ENCODE measurements at places on chromosomes 5 and 9. TPM values are rescaled to one million over a fixed set of nuclear protein-coding genes. Genes with fewer than 3 reads are reported as not detected.
A peak's percentile ranks its signal among the peaks of the same experiment; 100 is the strongest.

- DNase-seq, result no peak
These were observed 207.3 kb downstream of the PTTG1 start for GRCh38 chr5:160629003-160629402.

GRCh38 chr5:67268231-67269021 is 71.8 kb upstream of the CD180 start:
- DNase-seq, result peak; percentile 99

GRCh38 chr9:123645126-123645525 is 284.8 kb downstream of the DENND1A start:
- no peak for DNase-seq

DNA sequence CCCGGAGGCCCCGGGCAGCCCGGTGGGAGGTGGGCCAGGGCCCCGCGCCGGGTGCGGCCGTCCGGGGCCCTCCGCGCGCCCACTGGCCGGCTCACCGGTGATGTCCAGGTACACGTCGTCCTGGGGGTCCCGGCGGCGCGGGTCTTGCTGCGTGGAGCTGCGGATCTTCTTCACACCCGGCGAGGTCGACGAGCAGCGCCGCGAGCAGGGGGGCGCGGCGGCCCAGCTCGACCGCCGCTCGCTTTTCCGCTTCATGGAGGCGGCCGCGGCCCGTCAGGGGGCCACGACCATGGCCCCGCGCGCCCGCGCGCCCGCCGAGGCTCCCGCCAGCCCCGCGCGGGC is 548 bp downstream of the CDC14B start:
- no peak for DNase-seq

DNA sequence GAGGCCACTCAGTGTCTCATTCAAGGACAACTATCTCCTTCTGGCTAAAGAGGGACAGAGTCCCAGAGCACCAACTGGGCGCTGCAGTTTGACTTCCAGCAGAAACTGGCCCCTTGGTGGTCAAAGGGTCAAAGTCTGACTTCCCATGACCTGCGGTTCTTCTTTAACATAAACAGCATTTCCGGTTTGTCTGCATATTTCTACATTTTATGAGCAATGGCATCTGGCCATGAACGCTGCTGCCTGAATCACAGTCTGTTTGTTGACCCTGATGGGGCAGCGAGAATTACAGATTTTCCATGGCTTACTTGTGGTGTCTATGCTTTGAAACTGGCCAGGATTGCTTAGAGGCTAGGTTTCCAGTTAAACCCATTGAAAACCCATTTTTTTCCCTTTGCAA is 1.3 kb downstream of the TNFSF15 start:
- peak; percentile 15 for DNase-seq

DNA sequence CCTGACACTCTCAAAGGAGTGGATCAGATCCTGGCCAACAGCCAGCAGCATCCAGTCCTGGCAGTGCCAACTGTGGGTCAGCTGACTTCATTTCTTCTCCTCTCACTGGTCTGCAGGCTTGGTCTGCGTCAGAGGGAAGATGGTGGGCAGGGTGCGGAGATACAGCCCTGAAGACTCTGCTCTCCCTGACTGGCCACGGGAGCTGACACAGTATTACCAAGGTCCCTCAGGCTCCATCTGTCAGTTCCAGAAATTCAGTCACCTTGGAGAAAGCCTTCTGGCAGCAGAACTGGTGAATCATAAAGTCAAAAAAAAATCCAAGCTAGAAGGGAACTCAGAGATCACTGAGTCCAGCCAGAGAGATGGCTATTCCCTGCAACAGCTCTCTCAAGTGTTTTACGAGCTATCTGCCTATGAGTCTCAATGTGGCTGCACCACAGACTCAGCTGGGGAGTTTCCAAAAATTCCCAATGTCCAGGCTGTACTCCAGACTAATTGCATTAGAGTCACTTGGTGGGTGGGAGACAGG is 27.9 kb downstream of the C1QTNF2 start:
- no peak for DNase-seq

- DNase-seq, result no peak
These were observed 67.0 kb upstream of the RNU6ATAC start for GRCh38 chr9:134231330-134231745.

DNA sequence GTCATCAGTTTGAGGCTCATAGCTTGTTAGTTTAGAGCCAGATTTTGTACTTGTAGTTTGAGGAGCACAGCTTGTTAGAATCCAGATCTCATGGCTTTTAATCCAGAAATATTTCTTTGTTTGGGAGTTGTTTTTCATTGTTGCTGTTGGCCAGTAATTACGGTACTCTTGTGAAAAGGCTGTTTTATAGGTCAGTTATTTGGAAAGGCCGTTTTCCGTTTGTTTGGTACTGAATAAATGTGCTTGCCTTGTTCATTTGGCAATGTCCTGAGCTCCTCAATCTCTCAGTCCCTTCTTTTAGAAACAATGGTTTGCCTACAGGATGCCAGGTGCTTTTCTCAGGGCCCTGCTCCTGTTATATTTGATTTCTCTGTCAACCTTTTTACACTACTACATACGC is 4.5 kb upstream of the MOB3B start:
- no peak for DNase-seq

DNA sequence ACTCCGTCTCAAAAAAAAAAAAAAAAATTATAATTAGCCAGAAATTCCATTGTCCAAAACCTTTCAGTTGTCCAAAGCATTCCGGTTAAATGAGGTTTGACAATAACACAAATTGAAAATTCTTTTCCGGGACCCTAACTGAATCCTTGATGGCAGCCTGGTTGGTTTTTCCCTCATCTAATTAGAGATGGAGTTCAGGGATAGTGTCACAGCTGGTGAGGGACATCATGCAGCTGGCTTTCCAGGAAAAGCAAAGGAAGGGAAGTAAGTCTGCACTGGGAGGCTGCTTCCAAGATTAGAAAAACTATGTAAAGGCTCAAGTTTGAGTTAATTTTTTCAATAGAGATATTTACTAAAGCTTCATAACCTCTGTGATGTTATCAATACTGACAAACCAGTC is 195.4 kb downstream of the ADAMTS12 start:
- no peak for DNase-seq

DNA sequence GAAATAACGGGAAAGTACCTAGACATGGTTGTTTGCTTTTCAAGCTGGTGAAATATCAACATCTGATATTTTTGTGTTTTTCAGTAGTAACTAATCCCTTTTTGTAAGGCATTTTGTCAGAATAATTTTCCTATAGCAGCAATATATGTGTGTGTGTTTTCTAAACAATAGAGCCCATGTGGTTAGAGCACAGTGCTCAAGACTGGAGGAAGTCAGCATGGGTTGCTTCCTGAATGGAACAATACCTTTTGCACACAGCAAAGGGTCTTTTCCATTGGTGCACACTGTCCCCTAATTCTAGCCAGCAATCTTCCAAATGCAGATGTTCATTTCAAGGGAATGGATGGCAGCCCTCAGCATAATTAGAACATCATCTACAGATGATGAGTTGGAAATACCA is 270.1 kb downstream of the AOPEP start:
- DNase-seq, result no peak

DNA sequence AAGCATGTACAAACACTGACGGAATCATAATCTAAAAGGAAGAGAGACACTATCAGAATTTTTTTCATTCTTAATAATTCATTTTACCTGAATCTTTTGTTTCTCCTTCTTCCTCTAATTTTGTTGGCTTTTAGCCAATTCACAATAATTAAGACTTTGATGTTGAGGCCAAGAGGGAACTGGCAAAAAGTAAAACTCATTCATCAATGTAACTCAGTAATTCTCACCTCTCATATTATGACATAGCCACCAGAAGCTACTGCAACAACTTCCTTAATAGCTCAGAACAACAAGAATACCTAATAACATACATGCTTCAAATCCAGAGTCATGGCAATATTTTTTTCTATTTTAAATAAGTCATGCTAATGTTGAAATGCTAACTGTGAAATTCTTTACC is 64.5 kb downstream of the MCTP1 start:
- no peak for DNase-seq

DNA sequence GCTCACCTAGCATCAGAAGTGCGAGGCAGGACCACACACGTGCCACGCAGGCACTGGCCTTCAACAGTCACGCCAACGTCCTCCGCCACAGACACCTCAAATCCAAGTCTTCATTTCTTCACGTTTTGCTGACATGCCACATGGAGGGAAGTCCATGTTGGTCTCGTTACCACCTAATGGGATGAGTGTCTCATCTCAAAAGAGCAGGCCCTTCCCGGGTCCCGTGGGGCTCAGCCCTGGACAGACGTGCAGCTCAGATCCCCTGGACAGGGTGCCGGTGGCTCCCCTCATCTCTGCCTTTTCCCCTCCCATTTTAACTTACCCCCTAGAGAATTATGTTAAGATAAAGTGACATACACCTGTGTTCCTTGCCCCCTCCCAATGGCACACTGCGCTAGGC is 76.8 kb downstream of the MRPL36 start:
- no peak for DNase-seq

DNA sequence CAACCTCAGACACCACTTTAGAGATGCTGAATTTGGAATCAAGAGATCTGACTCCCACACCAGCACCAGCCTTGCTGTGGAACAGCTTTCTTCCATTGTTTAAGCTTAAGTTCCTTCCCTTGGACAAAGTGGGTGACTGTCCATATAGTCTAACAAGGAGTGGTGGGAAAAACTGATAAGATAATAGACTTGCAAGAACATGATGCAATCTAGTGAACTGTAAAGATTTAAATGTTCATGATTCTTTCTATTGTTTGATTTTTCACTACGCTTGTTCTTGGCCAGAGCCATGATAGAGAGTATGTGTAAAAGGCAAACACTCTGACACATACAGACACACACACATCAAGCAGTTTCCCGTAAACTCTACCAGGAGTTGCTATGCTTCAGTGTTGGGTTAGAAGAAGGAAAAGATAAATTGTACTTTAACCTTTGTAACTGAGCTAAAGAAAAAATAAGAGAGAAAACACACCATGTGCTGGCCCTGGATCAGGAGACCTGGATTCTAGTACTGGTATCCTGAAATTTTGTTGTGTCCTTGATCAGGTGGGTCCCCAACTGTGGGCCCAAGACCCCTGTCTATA is 94.3 kb downstream of the PAPPA start:
- no peak for DNase-seq

DNA sequence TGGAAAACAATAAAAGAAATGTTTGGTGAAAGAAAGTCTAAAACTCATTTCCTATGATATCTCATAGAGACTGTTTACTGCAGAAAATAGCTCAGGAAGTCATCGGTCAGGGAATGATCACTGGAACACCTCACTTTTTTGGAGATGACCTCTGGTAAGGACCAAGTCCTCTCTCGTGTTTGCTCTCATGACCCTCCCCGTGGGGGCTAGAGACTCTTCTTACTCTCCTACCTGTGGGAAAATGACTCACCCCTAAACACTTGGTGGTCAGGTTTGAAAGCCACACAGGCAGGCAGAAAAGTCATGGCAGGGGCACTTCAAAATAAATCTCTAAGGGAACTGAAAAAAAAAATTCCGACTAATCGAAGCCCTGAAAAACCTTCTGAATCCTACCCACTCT is 48.2 kb downstream of the FAM240B start:
- no peak for DNase-seq

DNA sequence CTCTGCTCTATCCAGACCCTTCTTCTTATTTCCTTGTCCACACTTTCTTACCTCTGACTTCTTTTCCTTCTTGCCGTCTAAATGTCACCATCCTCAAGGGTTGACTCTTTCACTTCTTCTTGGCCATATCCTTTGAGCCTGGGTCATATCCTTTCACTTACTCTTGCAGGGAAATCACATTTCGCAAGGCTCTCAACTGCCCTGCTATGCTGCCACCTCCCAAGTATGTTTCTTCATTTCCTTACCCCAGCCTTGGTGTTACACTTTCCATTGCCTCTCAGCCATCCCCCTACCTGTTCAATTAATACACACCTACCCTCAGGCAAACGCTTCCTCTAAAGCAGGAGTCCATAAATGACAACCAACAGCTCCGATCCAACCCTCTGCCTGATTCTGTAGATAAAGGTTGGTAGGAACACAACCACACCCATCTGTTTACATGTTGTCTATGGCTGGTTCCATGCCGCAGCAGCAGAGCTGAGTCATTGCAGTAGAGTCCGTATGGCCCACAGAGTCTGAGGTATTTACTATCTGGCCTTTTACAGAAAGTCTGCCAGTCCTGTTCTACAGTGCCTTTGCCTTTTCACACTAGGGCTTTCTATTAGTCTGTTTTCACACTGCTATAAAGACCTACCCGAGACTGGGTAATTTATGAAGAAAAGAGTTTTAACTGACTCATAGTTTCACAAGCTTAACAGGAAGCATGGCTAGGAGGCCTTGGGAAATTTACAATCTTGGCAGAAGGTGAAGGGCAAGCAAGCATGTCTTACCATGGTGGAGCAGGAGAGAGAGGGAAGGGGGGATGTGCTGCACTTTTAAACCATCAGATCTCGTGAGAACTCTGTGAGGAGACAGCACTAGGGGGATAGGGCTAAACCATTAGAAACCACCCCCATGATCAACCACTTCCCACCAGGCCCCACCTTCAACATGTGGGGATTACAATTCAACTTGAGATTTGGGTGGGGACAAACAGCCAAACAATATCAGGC is 97.9 kb downstream of the SV2C start:
- DNase-seq, result no peak

- DNase-seq, result peak; percentile 28
These were observed 460.8 kb downstream of the TAF11L14 start for GRCh38 chr5:18095061-18095460.

GRCh38 chr9:107029146-107029545 is 166.2 kb downstream of the ZNF462 start:
- DNase-seq, result no peak

The FBN2 gene
- 88.3 TPM for total RNA-seq

The C9 gene
- total RNA-seq, result 0.10 TPM

The PCDHA2 gene
- 0.20 TPM for total RNA-seq

The FAM81B gene
- 0.49 TPM for total RNA-seq
